Thoracic aorta (tissue), 2 donors: ENCODE measurements at places on chromosomes 3 and 15.

DNA sequence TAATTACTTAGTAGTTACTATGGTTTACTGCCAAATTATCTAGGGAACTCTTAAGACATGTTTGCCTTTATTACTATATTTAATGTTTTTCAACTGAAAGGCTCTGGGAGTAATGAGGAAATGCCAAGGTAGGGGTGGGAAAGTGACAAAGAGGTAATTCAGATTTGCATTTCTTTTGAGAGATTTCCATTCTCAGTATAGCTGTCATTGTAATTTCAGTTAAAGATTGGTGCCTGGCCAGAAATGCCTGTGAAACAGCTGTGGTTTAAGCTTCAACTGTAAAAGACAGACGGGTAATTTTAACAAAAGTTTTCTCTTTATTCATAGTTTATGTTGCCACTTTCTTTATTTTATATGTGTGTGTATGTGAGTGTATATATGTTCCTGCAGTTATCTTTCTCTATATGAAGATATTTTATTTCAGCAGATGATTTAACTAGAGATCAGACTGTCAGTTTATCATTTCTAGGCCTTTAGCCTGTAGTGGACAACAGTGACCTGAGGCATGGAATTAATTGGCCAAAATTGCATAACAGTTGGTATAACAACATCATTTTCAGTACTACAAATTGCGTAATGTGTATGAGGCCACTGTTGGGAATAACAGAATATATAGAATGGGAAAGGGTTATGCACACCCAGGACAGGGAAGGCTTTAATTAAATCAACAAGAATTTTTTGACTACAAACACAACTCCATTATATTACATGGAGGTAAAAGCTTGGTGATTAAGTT, 119.0 kb downstream of the BBX start:
- no peak for DNase-seq

GRCh38 chr3:137615659-137616418, 148.3 kb upstream of the SOX14 start:
- no peak for DNase-seq

DNA sequence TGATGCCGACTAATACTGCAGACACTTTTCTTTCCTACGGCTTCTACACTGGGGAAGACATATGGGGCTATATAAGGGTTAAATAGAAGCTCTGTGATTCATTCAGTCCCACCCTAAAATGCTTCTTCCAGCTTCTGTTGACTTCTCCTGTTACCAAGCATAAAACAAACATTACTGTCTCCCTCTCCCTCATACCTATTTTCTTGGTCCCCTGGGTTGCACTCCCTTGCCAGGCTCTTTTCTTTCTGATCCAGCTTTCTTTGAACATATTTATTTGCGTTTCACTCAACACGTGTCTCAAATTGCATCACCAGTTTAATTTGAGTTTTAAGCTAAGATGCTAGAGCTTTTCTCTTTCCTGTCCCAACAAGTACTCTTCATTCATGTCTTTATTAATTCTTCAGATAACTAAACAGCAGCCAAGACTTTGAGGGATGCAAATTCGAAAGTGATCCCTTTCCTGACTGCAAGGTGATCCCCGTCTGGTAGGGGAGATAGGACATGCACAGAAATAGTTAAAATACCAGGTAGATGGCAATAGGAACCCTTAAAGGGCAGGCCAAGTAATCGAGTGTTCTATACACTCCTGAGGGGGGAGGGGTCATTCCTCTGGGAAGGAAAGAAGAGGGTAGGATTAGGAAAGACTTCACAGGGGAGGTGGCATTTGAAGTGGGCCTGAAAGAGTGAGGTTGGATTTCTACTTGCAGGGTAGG, 198.6 kb upstream of the BCL6 start:
- DNase-seq = no peak

DNA sequence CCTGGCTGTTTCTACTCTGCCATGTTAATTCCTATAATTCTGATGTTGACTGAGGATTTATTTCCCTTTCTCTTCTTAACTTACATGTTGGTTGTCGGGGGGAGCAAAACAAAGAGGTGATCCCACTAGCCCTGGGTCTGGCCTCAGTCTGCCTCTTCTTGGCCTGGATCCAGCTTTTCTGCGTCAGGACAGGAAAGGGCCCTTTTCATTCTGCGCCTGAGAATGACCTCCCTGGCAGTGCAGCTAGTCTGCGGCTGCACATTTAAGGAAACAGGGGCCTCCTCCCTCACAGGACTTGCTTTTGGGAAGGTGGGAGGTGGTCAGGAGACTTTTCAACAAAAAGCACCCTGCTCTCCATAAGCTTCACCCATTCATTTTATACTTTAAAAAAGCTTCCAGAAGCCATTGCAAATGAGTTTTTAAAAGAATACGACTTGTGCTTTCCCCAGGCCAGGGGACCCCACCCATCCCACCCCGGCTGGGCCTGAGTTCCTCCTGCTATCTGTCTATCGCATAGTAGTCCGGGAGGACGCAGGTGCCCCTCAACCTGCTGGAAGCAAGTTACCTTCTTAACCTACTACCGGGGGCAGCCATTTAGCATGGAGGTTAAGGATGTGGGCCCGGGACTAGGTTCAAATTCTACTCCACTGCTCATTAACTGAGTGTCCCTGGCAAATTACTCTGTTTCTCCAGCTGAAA, 21.3 kb upstream of the EHD4 start:
- DNase-seq = no peak

- no peak for DNase-seq
These were observed 8.2 kb downstream of the SNX33 start for GRCh38 chr15:75655931-75656330.

DNA sequence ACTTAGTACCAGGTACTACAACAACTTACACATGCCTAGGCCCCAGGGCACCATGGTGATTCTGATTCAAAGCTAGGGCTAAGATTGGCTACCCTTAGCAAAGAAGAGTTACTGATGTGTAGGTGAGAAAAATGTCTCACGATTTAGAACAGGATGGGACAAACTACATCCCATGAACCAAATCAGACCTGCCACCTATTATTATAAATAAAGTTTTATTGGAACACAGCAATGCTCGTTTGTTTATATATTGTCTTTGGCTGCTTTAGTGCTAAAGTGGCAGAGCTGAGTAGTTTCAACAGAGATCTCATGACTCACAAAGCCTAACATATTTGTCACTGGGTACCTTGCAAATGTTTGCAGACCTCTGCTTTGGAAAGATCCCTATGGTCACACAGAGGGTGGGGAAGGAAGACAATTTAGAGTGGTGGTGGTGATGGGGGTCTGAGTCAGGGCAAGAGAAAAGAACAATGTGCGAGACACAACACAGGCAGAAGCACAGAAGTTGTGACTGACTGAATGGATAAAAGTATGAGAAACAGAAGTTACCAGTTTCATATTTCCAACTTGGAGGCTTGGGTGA, 770.6 kb upstream of the CFAP20DC start:
- no peak for DNase-seq

GRCh38 chr3:32897001-32897601, 54.3 kb upstream of the CCR4 start:
- DNase-seq = no peak

DNA sequence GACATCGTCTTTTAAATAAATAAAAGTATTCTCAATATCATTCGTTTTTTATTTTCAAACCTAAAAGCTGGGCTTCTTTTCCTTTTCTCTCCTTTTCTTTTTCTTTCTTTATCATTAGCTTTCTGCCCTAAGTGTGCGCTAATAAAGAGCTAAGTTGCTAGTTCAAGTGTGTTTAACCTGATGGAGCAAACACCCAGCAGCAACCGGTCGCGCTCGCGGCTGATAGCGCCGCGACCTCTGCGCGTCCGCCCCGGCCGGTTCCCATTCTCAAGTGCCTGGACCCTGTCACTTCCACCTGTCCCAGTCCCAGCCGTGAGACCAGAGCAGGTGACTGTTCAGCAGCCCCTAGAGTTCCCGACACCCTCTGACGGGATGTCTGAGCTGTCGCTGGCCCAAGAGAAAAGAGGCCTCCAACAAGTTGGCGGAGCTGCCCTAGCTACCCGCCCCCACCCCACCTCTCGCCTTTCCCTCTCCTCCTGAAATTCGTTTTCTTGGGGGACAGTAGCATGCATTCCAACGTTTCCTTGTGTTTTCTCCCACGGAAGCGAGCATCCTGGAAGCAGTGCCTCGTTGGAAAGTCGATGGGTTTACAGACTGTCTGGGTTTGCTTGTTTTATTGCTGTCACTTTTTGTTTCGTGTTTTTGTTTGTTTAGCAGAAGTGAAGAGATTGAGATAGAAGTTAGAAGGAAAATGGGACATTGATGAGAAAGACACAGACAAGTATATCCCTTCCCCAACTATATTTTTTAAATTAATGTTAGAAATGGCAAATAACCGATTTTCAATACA, 3.1 kb upstream of the MECOM start:
- no peak for DNase-seq

DNA sequence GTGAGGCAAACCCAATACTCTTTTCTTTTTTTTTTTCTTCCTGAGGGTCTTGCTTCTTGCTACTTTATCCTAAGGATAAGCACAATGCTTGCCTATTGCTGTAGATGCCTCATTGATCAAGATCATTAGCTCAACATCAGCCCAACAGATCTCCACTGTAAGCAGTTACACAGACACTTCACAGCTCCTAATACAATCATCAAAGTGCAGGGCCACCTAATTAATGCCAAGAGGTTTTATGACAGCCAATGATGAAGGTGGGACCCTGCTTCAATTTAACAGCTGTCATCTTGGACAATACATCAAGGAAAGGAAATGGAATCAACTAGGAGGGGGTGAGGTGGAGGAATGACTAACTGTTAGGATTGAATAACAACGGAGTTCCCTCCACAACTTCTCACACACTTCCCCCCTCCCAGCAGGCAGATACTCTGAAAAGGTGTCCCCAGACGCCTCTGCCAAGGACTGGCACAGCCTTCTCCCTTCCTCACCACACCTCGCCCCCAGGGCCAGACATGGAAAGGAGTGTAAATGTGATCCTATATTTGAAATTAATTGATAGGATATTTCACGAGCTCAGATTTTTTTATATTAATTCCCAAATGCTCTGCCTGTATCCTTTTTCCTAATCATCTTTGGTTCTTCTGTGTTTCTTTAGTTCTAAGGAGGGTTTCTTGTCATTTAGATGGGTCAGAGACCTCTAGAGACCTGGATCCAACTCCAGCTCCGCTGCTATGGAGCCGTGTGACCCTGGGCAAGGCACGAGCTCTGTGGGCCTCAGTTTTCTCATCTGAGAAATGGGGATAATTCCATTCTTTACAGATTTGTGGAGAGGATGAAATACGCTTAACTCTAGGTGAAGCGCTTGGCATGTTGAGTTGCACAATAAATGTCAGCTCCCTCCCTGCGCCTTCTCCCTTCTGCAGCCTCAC, 1.2 kb downstream of the DCLK3 start:
- DNase-seq = no peak

DNA sequence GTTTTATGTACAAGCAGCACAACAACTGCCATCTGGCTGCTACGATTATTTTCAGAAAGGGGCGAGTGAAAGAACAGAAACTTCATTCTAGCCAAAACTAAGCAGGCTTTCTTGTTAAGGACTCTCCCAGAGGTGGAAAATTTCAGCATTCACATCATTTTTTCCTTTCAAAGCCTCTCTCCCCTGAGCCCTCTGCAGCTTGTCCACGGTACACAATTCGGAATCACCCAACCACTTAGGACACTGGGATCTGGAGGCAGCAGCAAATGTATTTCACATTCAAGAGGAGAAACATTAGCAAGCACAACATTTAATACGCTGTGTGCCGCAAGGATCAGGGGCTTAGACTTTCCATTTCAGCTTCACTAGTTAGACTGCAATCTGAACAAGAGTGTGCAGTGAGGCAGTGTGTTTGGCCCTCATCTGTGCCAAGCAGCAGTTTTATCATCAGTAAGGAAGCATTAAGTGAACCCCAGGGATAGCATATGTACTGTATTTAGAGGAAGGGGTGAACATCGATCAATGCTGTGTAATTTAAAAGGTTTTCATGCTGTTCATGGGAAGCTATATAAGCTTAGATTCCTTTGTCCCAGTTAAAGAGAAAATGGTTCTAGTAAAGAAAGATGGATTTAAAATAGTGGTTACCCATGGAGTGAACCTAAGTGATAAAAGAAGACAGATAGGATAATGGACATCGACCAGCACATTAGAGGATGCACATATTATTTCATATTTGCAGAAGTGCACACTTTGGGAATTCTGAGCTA, 504.9 kb downstream of the TBL1XR1 start:
- DNase-seq = no peak

- DNase-seq = no peak
These were observed 412 bp downstream of the SLC51A start for GRCh38 chr3:196216681-196217211.

DNA sequence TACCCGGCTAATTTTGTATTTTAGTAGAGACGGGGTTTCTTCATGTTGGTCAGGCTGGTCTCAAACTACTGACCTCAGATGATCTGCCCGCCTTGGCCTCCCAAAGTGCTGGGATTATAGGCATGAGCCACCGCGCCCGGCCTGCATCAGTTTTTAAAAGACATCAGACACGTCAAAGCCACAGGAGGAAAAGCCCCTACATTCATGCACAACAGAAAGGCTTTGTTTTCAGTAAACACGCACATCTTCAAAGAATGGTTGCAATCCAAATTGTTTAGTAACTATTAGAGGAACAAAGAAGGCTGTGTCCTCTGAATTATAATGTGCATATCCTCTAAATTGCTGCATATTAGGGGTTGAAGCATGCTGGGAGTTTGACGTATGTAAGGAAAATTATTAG, 53.3 kb downstream of the BTD start:
- DNase-seq = no peak

- no peak for DNase-seq
These were observed 42.1 kb downstream of the VGLL3 start for GRCh38 chr3:86948822-86949221.

DNA sequence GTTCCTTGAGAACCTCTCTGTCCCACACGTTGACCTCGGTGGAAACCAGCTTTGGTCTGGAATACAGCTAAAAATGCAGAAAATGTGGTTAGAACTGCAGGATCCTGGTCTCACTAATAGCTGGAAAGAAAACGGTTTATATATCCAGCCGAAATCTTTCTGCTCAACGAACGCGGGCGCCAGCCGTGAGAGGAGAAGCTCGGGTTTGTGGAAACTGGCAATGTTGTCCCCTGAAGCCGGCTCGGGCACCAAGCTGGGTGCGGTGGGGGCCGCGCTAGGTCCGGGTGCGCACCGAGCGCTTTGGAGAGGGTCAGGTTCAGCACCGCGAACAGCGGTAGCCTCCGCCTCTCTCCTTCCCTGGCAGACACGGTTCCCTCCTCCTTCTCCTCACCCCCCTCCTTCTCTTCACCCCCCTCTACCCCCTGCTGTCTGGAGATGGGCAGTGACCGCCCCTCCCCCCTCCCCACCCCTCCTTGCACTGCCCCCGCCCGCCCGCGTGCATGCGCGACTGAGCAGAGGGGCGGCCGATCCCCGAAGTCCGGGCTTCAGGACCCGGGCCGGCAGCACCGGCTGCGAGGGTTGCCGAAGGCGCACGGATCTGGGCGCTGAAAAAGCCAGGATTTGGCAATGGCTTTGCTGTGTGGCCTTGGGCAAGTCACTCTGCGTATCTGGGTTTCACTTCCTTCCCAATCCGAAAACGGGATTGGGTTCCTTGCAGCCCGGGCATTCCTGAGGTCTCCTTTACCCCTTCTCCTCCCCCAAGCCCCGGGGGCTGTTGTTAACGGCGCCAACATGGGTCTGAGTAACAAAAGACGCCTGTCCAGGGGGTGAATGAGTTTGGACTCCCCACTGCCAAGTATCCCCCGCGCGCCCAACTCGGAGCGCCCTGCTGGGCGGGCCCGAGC, at the start of gene SKOR1:
Gene SKOR1 (plus strand): TSS at position 534 of the 905 bp plus-strand sequence. CDS start 94 bp downstream, at position 628.
- no peak for DNase-seq

- DNase-seq = no peak
These were observed 144.1 kb downstream of the RORA start for GRCh38 chr15:61084944-61085367.

GRCh38 chr15:95448531-95449229, 881.8 kb upstream of the NR2F2 start:
- DNase-seq = no peak

- DNase-seq = no peak
These were observed 141.1 kb upstream of the PTPRG start for GRCh38 chr3:61420136-61420759.

- DNase-seq = no peak
These were observed 35.2 kb downstream of the ZNF710 start for GRCh38 chr15:90036343-90036742.
